Glomerular endothelial cell (primary cell): ENCODE measurements at places on chromosomes 1 and 21.
A peak's percentile ranks its signal among the peaks of the same experiment; 100 is the strongest.

GRCh38 chr1:207808322-207808705, 56.5 kb downstream of the CD46 start:
- no peak for DNase-seq

GRCh38 chr1:239543873-239544272, 157.5 kb downstream of the CHRM3 start:
- no peak for DNase-seq

DNA sequence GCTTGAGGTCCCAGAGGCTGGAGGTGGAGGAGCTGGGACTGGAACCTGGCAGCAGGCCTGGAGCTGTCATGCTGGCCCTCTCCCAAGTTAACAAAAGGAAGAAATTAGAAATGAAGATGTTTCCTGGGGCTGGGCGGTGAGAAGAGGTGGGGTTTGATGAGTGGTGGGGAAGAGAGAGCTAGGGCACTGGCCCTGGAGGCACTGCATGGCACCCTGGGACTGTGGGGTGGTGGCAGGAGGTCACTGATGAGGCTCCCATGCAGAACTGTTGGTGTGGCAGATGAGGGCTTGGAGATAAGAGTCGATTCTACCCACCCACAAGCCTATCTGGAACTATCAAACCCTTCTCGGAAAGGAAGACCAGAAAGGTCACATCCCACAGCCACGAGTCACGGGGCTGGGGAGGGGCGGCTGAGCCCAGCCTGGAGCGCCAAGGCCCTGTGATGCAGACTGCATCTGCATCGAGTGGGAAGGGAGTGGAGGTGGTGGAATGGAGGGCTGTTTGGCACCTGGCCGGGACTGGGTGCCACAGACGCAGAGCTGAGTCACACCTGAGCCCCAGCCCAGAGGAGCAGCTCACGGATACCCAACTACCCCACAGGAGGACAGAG, 29.4 kb downstream of the MRPL37 start:
- no peak for DNase-seq

GRCh38 chr1:51776408-51776807, 102.1 kb downstream of the NRDC start:
- DNase-seq = no peak

- DNase-seq = no peak
Measured at GRCh38 chr1:198929111-198929604, 290.3 kb downstream of the PTPRC start.

DNA sequence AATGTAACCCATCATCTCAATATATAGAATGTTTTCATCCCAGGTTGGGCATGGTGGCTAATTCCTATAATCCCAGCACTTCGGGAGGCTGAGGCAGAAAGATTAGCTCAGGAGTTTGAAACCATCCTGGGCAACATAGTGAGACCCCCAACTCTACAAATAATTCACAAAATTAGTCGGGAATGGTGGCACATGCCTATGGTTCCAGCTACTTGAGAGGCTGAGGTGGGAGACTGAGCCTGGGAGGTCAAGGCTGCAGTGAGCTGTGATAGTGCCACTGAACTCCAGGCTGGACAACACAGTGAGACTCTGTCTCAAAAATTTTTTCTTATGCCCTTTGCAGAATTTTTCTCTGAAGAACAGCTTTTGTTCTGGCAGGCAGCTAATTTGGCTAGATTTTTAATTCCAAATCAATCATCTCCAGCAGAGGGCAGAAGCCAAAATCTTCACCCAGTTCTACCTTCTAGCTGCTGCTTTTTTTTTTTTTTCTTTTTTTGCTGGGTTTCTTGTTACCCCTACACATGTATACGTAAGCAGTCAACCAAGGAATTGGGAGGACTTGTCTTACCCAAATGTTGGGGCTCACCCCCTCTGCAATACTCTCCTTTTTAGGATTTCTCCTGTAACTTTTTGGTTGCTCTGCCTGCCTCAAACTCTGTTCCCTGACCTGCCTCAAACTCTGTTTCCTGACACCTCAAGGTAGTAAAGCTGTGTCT, 2.7 kb upstream of the RAD54L start:
- DNase-seq = no peak

DNA sequence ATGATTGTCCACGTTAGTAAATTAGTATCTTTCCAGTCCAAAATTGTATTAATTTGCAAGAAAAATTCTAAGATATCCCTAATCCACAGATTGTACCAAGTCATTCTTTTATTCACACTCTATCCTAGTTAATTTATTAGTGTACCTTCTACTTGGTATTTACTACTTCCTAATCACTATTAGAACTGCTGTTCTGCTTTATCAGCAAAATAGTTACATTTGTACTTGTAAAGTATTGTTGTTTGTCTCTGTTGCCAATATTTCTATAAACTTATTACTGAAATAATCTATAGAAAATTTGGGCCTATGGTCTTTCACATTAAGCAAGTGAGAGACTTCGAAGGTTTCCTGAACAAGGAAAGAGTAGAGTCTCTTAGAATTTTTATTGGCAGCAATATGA, 5.6 kb upstream of the CRP start:
- no peak for DNase-seq

GRCh38 chr1:155018617-155019348, 14.8 kb downstream of the DCST2 start:
- DNase-seq = no peak

GRCh38 chr1:100730130-100730529, 10.6 kb downstream of the VCAM1 start:
- no peak for DNase-seq

GRCh38 chr1:2449636-2450454, 26.2 kb upstream of the PLCH2 start:
- no peak for DNase-seq

GRCh38 chr1:158559696-158560095, 5.5 kb upstream of the OR6Y1 start:
- DNase-seq = no peak

GRCh38 chr1:221851336-221851735, 109.4 kb upstream of the DUSP10 start:
- no peak for DNase-seq

GRCh38 chr1:29895201-29895600, 658.9 kb downstream of the PTPRU start:
- no peak for DNase-seq

- no peak for DNase-seq
Measured at GRCh38 chr1:213669964-213670691, 317.6 kb upstream of the PROX1 start.

DNA sequence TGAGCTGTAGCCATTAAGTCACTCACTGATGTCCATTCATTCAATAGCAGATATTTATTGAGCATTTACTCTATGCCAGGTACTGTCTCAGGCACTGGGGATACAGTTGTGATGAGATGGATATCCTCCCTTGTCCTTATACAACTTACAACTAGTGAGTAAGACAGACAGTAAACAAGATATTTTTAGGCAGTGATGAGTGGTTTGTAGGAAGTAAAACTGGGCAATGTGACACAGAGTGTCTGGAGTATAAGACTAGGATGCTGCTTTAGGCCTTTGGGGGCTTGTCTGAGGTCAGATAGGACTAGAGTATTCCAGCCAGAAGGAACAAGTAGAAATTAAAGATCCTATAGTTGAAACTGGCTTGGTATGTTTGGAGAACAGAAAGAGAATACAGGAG, 41.4 kb downstream of the NOS1AP start:
- DNase-seq = no peak

DNA sequence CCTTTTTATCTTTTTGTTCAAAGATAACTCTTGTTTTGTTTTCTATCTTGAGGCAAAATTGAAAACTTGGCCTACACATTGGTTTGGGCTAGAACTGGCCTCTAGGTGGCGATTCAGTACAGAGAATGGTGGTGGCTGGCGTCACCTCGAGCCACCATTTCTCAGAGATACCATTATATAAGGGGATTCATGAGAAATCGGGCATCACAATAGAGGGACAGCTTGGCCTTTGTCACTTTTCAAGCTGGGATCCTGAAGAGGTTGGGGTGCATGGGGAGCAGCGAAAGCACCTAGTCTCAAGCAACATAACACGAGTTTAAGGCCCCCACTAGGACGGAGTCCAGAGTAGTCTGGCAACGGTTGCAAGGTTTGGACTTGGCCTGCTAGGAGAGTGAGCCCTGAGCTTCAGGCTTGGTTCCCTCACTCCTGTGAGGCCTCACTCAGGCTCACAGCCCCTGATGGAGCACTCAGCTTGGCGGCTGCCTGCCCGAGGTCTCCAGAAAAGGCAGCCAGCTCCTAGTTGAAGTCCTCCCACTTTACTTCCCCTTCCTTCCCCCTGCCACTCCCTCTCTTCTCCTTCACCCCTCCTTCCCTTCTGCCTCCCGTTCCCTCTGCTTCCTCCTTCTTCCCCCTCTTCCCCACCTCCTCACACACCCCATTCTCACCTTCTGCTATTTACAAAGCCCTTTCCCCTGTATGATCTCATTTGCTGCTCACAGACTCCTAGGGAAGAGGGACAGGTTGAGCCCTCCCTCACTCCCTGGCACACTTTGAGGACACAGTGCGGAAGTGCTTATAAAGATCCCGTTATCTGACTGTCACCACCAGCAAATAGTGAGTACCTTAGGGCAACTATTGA, 67.8 kb downstream of the LRIG2 start:
- DNase-seq = peak; percentile 48

DNA sequence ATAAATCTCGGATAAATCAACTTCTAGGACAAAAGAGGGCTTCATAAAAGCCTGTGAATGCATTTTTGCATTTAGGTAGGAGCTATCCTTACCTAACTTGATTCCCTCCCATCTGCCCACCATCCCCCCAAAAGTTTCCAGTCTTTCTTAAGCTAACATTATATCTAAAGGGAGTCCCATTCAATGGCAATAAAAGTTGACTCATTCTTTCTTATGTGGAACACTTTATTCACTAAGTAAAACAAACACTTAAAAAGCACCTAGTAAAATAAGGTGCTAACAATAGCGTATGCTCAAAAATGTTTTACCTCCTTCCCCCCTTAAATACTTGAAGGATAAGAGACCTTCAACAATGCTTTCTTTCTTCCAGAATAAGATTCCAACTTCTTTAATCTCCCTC, 83.8 kb downstream of the GON4L start:
- no peak for DNase-seq

- peak; percentile 44 for DNase-seq
Measured at GRCh38 chr1:204565617-204566582, 49.7 kb downstream of the MDM4 start.

GRCh38 chr1:245361065-245361464, 206.3 kb downstream of the KIF26B start:
- DNase-seq = no peak

- no peak for DNase-seq
Measured at GRCh38 chr1:26733982-26734381, 38.2 kb downstream of the ARID1A start.

DNA sequence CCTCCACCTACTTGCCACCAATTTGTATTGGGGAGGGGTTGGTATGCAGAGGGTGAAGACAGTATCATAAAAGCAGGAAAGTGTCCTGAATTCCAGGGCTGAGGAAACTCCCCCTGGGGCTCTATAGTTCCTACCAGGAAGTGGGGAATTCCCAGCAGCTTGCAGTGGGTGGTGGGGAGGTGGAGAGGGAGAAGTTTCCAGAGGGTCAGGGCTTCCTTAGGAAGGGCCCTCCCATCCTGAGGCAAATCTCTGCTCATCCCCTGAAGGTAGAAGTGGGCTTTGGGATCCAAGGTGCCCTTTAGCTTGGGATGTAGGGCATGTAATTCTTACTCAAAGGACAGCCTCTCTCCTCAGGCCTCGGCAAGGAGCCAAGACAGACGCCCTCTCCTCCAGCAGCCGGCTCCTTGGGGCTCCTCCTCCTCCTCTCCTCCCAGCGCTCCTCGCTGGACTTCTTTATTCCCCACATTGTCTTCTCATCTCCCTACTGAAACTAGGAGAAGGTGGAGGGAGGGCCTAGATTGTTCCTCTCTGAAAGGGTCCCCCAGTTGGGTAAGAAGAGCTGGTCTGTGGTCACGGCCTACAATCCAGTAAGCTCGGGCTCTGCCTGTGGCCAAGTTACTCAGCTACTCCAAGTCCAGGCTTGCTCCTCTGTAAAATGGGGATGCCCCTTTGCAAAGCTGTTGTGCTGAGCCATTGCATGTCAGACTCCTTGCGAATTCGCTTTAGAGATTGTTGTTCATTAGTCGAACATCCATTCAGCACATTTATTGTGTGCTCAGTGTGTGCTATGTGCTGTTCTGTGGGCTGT, 17.9 kb upstream of the CSF1 start:
- no peak for DNase-seq

DNA sequence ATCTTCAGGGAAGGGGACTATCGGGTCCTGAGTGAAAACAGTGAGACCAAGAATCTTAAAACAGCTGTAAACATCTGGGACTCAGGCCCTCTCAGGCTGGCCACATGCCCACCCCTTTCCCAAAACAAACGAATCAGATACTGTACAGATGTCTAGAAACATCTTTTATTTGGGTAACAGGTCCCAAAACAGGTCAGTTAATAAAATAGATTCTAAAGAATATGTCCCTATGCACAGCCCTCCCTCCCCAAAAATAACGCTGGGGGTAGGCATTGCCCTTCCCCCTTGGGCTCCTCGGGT, 499 bp upstream of the CRTC2 start:
- DNase-seq = no peak

- DNase-seq = peak; percentile 34
Measured at GRCh38 chr1:26408604-26409003, 2.0 kb upstream of the LIN28A start.

GRCh38 chr1:111887385-111887784, 102.1 kb downstream of the KCND3 start:
- no peak for DNase-seq

DNA sequence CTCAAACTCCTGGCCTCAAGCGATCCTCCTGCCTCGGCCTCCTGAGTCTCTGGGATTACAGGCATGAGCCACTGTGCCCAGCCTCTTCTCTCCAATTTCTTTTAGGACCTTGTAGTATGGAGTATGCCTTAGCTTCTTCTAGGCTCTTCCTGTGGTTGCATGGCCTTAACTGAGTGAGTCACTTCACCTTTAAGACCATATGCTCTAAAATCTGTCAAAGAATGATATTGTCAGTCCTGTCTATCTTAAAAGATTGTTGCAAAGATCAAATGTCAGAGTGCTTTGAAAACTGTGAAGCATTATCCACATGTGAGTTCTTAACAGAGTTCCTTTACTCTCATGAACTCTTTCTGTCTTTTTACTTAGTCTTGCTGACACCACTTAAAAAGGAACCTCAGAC, 37.2 kb downstream of the ATP2B4 start:
- DNase-seq = no peak

DNA sequence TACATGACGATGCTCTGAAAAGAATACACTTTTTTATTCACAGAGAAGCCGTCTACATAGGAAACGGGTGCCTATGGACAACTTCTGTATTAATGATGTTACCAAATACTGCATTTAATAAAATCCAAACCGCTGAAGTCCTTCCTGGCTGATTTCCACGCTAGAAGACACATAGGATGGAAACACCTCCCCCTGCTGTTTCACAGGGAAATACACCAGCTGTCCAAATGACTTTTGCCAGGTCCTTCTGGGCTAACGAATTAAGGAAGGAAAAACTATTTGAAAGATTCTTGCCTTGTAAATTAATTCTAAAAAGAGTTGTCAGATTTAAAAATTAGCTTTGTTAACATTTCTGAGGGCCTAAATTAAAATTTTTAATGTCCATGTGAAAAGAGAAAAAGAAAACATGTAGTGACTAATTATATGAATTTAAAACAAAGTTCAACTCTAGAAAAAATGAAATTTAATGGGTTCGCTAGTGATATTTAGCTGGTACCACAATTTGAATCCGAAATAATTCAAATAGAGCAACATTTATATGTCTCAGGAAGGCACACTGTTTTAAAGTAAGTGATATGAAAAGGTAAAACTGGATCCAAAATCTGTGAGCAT, 146.0 kb downstream of the RERE start:
- DNase-seq = no peak

GRCh38 chr1:247440001-247440620, 17.8 kb downstream of the OR2B11 start:
- no peak for DNase-seq

- no peak for DNase-seq
Measured at GRCh38 chr1:87592156-87592555, 263.5 kb downstream of the LMO4 start.

GRCh38 chr1:90579212-90579802, 137.8 kb downstream of the BARHL2 start:
- DNase-seq = peak; percentile 10
